Activated naive CD4-positive, alpha-beta T cell treated with anti-CD3 and anti-CD28 coated beads for 36 hours (primary cell): ENCODE measurements at places on chromosomes 11 and 22. TPM values are rescaled to one million over a fixed set of nuclear protein-coding genes. Genes with fewer than 3 reads are reported as not detected.

GRCh38 chr11:9160166-9160565, 68.8 kb upstream of the SCUBE2 start:
- DNase-seq: no peak

GRCh38 chr11:19777377-19778102, 64.9 kb downstream of the NAV2 start:
- peak; percentile 37 for DNase-seq

DNA sequence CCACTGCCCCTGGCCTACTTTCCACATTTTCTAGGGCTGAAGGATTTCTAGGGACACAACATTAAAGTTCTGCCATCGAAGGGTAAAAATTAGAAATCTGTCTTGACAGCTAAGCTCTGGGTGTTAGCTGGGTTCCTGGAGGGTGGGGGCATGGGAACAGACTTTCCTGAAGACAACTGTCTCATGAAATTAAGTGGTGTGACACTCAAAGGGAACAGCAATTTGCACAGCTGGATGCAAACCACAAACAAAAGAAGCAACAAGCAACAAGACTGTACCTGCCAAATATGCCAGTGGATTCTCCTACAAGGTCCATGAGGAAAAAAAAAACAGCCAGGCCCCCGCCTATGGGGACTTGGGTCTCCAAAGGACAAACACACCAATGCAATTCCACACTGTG, 32.5 kb downstream of the WT1 start:
- DNase-seq: no peak

DNA sequence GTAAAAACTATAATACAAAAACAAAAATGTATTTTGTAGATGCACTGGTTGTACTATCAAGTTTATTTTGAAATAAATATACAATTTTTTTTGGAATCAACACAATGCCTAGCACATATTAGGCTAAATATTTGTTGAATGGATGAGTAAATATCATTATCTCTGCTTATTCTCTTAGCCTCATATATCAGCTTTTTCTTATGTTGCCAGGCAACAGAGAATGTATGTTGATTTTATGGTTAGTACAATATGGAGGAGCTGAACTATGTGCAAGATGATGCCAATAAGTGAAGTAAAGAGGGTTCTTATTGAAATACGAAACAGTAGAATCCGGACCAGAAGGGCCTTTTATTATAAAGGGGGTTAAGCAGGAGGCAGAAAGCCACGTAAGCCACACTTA, 94.9 kb downstream of the FAR1 start:
- DNase-seq: no peak

DNA sequence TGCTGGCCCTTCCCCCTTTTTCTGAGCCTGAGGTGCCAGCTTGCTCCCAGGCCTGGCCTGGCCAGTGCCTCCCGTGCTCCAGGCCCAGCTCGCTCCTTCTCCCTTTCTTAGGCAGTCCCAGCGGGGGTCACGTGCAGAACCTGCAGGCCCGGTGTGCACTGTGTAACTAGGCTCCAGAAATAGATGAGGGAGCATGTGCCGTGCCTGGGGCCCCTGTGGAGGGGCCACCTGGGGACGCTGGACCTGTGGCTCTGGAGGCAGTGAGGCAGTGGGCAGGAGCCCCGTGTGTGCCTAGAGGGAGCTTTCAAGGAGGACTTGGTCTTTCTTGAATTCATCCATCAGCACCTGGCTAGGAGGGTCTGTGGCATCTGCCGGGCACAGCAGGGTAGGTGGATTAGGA, 11.5 kb downstream of the PTDSS2 start:
- DNase-seq: no peak

Gene MYOD1
- not detected for total RNA-seq

Gene FGF19
- total RNA-seq: not detected

Gene GRK3
- 8.9 TPM for total RNA-seq

Gene TRIM49B
- not detected for total RNA-seq
